HCT116 (cell line): ENCODE measurements at places on chromosomes 16 and 17.

GRCh38 chr16:65739518-65739917 is 617.7 kb upstream of the CDH11 start:
- DNase-seq = no peak

DNA sequence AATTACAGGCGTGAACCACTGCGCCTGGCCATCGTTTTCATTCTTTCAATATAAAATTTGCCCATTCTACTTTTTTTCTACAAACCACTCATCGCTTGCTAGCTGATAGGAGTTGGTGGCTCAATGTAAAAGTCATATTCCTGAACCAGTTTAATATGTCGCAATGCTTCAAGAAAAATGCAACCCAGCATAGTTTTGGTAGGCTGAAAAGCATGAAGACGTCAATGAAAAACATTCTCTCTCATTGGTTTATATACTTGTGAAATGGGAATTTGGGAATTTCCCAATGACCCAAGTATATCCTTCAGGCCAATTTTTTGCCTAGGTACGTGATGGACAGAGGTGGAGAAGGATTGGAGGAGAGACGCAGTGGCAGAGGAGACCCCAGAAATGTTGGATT is 26.9 kb downstream of the USP43 start:
- no peak for DNase-seq

DNA sequence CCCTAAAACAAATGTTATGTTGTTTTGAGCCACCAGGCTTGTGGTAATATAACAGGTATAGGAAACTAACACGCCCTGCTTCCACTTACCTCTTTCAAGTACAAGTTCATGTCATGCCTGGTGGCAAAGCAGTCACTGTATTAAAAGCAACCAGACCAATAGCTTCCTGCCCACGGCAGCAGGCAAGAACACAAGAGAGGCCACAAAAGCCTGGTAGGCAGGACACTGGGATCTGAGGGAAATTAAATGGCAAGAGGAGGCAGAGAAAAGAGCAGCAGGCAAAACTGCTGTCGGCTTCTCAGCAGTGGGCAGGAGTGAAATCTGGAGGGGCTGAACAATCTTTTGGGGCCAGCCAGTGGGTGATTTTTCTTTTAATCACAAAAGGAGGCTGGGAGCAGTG is 2.2 kb downstream of the CYTH1 start:
- DNase-seq = no peak

DNA sequence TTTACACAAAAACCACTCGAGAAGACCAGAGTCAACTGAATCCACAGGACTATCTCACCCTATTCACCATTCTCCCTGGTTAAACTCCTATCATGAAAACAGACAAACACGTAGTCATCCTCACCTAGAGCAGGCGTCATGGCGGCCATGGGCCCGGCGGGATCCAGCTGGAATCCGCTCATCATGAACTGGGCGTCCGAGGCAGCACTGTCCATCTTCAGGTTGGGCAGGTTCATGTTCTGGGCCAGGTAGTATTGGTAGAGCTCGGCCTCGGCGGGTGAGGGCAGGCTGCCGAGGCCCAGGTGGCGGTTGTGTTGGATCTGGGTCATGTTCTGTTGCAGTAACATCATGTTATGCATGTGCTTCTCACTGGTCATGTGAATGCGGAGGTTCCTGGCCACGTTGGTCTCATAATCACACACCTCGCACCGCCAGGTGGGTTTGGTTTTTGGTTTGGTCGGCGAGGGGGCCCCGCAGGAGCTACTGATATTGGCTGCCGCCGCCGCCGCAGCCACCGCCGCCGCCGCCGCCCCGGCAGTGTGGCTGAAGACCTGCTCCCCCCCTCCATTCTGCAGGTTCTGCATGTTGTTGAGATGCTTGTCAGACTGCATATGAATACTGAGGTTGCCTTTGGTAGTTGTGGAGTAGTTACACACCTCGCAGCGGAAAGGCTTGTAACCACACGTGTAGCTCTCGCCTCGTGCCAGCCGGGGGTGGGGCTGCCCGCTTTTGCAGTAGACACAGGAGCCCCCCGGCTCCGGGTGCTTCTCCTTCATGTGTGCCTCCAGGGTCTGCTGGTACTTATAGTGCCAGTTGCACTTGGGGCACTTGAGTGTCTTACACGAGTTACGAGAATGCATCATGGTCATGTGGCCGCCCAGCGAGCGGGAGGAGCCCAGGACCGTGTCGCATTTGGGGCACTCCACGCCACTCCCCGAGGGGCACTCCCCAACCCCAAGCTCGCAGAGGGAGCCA is 90.3 kb downstream of the ZFHX3 start:
- no peak for DNase-seq

DNA sequence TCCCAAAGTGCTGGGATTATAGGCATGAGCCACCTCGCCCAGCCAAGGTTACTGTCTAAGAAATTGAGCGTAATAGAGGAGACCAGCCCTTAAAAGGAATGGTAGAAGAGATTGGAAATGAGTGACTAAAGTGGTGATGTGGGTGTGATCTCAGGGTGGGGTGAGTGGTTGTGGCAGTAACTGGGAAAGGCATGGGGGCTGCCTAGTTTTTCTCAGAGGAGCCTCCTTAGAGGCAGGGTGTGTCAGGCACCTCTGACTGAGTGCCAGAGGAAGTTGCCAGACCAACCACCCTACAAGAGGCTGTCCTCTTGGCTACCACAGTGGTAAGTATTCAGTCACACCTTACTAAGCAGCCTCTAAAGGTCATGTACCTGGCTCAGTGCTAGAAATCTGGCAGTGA is 8.9 kb downstream of the DUS2 start:
- peak; percentile 36 for DNase-seq

DNA sequence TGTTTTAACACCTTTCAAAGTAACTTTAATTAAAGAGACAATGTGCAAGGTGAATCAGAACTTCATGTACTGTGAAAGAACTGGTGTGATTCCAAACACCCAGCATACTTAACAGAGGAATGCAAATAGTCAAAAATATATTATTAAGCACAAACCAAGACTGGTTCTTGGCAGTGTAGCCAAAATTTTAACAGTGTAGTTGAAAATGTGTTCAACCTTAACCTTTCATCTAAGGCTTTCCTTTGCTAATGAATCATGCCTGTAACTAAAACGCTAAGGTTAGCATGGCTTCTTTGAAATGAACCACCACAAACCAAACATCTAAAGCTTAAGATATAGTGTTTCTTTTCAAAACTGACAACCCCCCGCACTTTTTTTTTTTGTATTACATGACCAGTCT is 146.3 kb upstream of the AXIN2 start:
- DNase-seq = no peak

DNA sequence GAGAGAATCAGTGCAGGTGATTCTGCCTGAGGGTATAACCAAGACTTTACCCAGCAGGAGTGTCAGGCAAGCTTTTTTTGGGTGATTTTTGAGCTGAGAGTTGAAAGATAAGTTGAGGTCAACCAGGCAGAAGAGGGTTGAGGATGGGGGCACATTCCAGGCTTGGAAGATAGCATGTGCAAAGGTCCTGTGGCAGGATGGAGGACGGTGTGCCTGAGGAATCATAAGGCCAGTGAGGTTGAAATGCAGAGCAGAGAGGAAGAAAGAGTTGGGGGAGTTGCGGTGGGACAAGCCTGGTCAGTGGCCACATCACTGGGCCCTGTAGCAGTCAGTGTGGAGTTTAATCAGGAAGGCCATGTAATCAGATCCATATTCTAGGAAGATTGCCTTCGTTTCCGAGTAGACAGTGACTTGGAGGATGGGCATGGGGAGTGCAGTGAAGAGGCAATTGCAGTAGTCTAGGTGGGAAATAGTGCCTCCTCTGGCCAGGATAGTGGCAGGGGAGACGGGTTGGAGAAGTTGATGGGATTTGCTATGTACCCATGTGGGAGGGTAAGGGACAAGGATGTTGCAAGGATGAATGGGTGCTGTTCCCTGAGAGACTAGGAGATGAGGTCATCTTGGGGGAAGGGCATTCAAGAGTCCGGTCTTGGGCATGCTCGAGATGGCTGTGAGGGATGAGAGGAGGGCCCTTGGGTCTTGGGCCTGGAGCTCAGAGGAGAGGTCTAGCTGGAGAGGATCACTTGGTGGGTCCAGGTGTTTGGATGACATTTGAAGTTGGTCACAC is 3.9 kb downstream of the PLEKHG4 start:
- no peak for DNase-seq

GRCh38 chr17:14468858-14469257 is 168.0 kb downstream of the HS3ST3B1 start:
- DNase-seq = no peak

DNA sequence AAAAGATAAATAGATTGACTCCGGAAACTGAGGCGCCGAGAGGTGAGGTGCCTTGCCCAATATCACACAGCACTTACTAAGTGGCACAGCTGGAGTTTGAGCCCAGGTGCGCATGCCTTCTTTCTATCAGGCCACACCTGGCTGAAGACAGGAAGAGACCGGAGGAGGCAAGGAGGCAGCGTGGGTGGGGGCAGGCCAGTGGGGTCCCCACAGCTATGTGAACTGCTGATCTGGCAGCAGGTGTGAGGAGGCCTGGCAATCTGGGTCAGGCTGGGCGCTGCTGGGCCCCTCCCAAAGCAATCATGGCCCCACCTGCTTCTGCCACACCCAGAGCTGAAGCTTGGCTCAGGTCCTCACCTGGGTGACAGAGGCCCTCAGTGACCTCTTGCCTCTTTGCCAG is 1.9 kb upstream of the GDPD3 start:
- DNase-seq = no peak

DNA sequence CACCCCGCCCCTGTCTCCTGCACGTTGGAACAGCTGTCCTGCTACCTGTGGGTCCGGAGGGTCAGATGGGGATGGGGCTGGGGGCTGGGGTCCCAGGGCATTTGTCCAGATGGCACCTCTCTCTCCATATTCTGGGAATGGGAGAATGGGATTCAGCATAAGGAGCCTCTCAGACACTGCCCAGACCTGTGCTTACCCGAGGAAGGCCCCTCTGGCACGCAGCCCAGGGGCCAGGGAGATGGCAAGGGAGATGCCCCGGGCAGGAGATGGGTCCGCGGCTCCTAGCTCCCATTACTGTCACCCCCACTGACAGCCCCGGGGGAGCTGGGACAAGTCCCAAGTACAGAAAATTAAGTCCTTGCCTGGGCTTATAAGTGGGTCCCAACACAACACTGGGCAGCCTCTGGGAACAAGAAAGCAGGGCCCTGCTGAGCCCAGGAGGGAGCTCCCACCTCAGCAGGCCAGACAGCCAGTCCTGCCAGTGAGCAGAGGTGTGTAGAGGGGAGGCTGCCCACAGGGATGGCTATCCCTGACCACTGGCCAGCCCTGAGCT is 1.8 kb downstream of the VASN start:
- DNase-seq = no peak

DNA sequence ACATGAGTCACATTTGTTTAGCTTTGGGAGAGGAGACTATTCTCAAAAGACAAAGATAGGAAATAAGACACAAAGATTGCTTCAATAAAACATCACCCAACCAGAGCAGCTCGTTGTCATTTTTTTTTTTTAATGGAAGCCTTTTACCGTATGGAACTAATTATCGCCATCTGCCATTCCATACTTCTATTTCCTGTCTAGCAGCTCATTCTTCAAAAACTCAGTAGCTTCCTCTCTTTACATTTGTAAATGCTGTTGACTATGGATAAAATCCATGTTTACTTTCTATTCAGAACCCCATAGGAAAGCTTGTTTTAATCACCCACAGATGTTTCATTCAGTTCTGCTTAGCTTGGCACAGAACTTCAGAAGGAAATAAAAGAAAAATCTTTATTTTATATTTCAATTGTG is 110.0 kb upstream of the PSMD7 start:
- DNase-seq = no peak

DNA sequence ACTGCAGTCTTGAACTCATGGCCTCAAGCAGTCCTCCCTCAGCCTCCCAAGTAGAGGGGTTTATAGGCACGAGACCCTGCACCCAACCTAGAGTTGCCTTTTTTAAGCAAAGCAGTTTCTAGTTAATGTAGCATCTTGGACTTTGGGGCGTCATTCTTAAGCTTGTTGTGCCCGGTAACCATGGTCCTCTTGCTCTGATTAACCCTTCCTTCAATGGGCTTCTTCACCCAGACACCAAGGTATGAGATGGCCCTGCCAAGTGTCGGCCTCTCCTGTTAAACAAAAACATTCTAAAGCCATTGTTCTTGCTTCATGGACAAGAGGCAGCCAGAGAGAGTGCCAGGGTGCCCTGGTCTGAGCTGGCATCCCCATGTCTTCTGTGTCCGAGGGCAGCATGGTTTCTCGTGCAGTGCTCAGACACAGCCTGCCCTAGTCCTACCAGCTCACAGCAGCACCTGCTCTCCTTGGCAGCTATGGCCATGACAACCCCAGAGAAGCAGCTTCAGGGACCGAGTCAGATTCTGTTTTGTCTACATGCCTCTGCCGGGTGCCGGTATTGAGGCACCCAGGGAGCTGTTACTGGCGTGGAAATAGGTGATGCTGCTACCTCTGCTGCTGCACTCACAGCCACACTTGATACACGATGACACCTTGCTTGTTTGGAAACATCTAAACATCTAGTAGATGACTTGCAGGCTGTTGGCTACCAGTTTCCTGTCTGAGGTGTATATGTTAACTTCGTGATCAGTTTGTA is 3.3 kb downstream of the RPL13 start:
- no peak for DNase-seq

- peak; percentile 28 for DNase-seq
Observed at GRCh38 chr17:9959377-9959981, 54.4 kb upstream of the RCVRN start.

GRCh38 chr17:21019976-21020586 is 22.7 kb downstream of the USP22 start:
- DNase-seq = no peak

- DNase-seq = peak; percentile 94
Observed at GRCh38 chr17:37488607-37489196, 989 bp upstream of the DUSP14 start.

GRCh38 chr17:71464241-71464640 is 656.6 kb upstream of the SOX9 start:
- DNase-seq = no peak

DNA sequence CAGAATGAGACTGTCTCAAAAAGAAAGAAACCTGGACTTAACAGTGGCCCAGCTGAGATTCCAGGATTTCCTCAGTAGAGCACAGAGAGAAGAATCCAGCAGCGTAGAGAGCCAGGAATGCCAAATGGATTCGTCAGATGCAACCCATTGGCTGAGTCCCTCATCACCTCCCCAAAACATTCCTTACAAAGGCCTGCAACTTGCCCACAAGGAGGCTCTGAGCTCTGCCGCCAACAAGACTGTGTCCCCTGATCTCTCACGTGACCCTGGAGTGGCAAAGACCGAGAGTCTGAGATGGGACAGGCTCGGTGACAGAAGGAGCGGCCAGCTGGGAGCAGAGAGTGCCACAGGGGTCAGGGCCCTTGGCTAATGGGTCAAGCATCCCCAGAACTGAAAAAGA is 6.9 kb upstream of the CHMP6 start:
- peak; percentile 88 for DNase-seq

- no peak for DNase-seq
Observed at GRCh38 chr16:84864326-84864955, 44.7 kb downstream of the CRISPLD2 start.

GRCh38 chr16:4372578-4373355 is 1.1 kb downstream of the VASN start:
- DNase-seq = no peak

- no peak for DNase-seq
Observed at GRCh38 chr17:76968707-76969597, 100.7 kb downstream of the MGAT5B start.

DNA sequence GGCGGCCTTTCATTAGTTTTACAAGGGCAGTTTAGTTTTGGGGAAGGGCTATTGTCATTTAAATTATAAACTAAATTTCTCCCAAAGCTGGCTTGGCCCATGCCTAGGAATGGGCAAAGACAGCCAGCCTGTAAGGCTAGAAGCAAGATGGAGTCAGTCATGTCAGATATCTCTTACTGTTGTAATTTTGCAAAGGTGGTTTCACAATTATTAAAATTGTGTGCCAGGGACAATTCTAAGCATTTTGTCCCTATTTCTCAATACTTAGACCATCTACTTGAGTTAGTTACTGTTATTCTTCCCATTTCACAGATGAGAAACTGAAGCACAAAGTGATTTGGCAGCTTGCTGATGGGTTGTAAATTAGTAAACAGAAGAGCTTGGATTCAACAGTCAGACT is 467.7 kb upstream of the GOT2 start:
- DNase-seq = no peak
